HFFc6 (cell line): ENCODE measurements at places on chromosomes 11 and 22.

DNA sequence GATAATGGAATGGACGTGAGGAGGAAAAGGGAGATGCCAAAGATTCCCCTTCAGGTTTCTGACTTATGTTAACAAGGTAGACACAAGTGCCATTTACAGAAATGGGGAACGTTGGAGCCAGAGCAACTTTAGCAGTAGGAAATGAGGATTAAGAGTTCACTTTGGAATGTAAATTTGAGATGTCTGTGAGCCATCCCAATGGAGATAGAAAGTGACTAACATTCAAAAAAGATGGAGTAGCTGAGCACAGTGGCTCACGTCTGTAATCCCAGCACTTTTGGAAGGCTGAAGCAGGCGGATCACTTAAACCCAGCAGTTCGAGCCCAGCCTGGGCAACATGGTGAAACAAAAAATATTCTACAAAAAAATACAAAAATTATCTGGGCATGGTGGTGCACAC lies 19.9 kb downstream of the MRTFA start:
- DNase-seq = no peak

DNA sequence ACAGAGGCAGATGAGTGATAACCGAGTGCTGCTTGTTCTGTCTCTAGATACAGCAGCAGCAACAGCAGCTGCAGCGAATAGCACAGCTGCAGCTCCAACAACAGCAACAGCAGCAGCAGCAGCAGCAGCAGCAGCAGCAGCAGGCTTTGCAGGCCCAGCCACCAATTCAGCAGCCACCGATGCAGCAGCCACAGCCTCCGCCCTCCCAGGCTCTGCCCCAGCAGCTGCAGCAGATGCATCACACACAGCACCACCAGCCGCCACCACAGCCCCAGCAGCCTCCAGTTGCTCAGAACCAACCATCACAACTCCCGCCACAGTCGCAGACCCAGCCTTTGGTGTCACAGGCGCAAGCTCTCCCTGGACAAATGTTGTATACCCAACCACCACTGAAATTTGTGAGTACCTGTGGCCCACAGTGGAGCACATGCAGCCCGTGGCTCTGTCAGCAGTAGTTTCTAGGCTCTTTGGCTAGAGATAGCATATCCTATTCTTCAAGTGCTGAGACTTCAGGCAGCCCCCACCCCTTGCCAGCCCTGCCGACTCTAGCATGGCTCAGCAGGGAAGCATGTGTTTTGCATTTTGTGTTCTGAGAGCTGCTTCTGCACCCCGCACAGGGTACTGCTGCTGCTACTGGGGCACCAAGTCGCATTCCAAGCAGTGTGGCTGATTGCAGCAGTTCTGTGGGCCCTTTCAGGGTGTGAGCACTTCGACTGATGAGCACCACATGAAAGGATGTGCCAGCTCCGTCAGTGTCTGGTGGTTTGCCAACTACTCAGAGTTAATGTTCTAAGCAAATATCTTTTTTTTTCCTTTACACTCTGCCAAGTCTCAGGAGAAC lies 59.2 kb downstream of the MED15 start:
- peak; percentile 91 for DNase-seq

- no peak for DNase-seq
These were observed 4.9 kb upstream of the SPECC1L start for GRCh38 chr22:24265734-24266133.

- DNase-seq = no peak
These were observed 77.3 kb upstream of the PHF21A start for GRCh38 chr11:46198245-46199240.

GRCh38 chr11:34619062-34619516 lies 1.8 kb upstream of the EHF start:
- no peak for DNase-seq

- DNase-seq = no peak
These were observed 18.9 kb downstream of the IFT27 start for GRCh38 chr22:36756746-36757655.

GRCh38 chr11:77669848-77670511 lies 32.4 kb upstream of the CLNS1A start:
- peak; percentile 22 for DNase-seq

- DNase-seq = no peak
These were observed 3.6 kb downstream of the LDHA start for GRCh38 chr11:18397921-18398320.

DNA sequence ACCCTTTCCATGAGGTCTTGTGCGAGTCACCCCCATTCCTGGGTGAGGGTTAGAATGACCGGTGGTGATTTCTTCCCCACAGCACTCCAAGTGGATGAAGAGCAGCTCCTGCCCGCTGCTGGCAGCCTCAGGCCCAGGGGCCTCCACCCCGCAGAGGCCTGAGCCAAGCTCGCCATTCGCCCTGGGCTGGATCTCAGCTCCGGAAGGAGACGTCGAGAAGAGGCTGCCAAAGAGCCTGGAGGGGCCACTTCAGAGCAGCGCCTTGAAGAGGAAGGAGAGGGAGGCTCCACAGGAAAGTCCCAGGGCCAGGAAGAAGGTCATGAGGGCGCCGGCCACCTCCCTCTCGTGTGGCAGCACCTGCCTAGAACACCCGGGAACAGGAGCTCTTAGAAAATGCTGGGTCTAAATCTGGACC lies 8.4 kb downstream of the SLC29A2 start:
- DNase-seq = no peak

DNA sequence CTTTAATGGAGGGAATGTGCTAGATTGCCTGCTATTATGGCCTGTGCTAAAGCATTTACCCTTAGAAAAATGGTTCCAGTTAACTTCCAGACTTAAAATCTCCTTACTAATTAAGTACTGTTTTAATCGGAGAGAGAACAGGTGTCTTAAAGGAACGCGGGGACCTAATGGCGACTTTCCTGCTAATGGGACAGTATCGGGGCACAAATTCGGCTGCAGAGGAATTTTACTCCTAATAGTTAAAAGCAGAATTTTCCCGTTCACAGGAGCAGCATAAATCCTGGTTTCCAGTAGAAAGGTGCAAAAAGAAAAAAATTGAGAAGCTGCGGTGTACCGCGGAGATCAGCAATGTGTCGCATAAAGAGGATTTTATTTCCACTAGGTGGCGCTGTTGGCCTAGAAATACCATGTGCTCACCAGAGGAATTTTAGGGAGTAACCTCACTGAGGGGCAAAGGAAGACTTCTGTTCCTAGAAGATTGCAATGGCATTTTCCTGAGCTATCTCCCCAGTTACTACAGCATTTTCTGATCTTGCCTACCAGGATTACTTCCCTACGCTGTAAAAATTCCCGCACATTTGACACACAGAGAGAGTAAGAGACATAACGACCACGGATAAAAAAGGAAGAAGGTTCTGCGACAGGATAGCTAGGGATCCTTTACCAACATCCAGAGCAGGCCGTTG lies 44.5 kb downstream of the ZNF280B start:
- DNase-seq = peak; percentile 43

DNA sequence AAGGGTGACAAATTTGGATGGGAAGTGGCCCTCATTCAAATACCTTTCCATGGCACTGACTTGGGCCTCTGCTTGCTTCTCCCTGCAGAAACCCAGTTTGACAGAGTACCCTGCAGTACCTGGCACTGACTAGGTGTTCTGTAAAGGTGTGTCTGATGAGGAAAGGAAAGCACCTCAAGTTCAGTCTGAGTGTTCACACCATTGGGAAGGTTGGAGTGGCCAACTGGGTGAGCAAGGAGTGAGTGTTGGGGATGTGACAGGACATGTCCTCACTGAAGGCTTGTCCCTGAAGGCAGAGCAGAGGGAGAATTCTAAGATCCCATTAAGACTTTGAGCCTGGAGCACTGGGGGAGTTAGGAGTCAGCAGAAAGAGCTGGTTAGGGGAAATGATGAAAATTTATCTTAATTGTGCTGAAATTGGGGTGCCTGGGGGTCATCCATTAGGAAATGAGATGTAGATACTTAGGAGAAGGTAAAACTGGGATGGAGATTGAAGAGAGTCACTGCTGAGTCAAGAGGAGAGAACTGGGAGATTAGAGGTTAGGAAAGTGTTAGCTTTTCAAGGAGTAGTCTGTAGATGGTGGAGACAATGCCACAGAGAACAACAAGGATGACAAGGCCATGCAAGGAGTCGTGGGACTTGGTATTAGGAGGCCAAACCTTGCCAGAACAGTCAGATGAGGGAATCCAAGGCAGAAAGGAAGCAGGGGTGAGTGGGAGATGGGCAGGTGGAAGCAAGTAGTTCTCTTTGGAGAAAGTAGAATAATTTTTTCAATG lies 6.1 kb downstream of the SREBF2 start:
- no peak for DNase-seq

DNA sequence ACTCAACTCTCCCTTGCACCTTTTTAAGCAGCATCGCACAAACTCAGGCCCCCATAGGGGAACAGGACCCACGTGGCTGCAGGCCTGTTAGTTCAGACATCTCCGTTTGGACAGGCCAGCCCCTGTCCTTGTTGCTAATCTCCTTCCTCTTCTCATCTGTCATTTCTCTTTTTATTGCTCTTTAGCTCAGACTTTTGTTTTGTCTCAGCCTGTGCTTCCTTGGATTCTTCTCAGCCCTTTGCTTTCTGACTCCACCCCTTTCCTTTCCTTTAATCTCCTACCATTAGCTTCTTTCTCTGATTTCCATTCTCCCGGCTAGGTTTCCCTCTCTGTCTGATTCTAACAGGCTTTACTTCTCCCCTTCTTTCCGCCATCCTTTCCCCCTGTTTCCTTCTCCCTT lies 68.7 kb downstream of the SCN3B start:
- no peak for DNase-seq

DNA sequence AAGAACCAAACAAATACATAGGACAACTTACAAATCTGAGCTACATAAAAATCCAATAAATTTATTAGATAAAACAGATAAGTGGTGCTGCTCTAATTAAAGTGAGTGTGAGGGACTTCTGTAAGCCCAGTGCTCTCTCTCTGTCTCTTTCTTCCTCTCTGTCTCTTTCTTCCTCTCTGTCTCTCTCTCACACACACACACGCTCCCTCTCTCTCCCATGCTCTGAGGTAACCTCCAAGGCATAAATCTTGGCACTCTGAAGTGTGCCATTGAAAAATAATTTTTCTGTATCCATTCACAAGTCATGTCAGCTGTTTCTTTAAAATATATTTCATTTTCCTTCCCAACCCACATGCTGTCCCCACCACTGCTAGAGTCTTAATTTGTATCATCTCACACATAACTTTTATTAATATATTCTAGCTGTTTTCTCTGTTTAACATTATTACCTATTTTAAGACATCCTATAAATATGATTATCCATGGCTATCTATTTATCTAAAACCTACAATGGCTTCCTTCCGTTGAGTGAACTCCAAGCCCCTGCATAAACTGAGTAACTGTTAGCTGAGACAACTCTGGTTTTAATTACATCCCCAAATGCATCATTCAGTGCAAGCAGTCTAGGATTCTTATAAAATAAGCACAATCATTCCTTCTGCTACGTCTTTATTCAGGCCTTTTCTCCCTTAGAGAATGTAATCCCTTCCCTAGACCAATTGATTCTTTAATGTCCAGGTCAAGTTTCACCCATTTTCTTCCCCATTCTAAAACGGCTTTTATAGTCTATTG lies 57.4 kb upstream of the SLC5A12 start:
- DNase-seq = no peak

GRCh38 chr11:124674168-124674517 lies 439 bp downstream of the SPA17 start:
- DNase-seq = no peak
